ENCODE measurements at places on chromosomes 2 and 18.

GRCh38 chr18:78242254-78242643, 737.4 kb upstream of the SALL3 start:
- DNase-seq: no peak

GRCh38 chr2:237297421-237298150, 116.4 kb downstream of the COL6A3 start:
- DNase-seq: no peak

DNA sequence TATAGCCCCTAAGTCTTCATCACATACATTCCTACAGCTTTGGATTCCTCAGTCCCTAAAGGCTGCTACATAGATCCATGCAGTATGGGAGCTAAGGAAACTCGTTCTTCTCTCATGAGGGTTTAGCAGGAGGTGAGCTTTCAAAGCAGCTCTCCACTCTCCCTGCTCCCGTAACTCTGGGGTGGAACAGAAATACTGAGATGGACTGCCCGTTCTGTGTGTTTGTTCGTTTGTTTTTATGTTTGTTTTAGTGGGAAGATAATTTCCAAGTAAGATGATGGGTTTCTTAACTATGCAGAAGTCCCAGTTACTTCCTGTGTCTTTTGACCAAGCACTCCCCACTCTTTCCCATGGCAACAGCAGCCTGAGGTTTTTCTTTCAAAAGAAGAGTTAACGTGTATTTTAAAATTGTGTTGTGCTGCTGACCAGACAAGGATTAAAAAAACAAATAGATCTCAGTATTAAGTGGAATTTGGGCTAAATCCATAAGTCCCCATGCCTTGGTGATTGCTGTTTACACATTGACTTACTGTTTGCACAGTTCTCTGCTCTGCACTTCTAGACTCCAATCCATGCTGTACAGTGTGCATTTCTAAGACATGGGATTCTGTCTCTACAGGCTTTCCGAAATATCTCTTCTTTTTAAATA, 156.4 kb upstream of the SH3BP4 start:
- no peak for DNase-seq

GRCh38 chr18:80035997-80036396, 1.8 kb downstream of the RBFA start:
- peak; percentile 47 for DNase-seq

DNA sequence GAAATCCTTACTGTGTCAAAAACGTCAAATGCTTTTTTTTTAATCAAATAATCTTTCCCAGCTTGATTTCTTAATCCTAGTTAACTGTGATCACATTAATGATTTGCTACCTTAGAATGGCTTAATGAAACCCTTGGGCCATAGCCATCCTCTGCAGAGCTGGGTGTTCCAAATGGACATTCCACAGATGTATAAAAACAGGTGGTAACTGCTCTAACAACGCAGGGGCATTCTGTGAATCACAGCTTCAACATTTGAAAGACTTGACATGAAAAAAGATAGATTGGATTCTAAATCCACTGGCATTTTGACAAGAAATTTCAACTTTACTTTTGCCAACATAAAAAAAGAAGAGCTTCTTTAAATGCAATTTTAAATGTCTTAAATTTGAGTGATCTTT, 69.8 kb upstream of the RASGRP3 start:
- no peak for DNase-seq

GRCh38 chr2:101569886-101570520, 95.1 kb upstream of the RFX8 start:
- no peak for DNase-seq

DNA sequence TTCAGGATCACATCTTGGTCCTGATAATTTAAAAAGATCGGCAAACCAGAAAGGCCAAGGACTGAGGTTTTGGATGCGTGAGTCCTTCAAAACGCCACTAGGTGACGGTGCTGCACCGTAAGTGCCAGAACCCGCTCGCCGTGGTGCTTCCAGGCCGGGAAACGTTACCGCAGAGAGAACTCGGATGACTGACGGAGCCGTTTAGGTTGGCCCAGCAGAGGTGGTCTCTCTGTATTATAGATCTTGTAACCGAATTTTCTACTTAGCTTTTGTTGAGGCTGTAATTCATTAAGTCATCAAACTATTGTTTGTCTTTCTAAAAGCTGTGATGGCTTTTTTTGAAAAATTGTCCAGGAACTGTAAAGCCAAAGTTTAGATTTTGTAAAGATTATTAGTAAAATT, 39.8 kb upstream of the ADCYAP1 start:
- peak; percentile 76 for DNase-seq

GRCh38 chr2:196959734-196960338, 33.3 kb upstream of the PGAP1 start:
- no peak for DNase-seq

DNA sequence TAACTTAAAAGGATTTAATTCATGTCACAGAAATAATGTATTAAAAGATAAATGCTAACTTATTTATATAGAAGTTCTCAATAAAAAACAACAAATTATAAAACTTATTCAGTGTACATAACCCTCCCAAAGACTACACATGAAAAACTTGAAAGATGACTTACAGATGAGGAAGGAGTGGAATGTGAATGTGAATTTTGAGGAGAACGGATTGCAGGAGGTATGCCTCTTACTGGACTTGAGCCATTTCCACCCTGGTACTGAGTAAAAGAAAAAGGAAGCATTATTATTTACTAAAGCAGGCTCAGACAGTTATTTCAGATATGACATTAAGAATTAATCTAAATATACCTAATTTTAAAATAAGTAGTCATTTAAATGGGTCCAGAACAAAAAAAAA, 104.4 kb downstream of the TLK1 start:
- no peak for DNase-seq

DNA sequence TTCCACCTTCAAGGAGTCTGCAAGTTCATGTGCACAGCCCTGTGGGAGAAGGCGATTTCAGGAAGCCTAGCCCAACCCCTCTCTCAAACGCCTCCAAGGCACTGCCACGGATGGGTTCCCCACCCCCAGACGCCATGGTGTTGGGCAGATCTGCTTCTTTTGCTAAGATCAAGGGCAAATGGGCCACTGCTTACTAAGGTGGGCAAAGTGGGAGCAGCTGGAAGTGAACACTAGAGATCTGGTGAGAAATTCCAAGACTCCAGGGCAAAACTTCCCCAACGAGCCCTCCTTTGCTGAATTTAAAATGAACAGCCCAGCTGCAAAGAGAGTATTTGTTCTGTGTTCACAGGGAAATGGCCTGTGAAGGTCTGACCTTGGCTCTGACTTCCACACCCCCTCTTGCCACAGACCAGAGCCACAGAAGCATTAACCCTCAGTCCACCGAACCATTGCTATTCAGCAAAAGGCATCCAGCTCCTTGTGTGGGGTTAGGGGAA, 45.1 kb upstream of the ZBTB7C start:
- no peak for DNase-seq

DNA sequence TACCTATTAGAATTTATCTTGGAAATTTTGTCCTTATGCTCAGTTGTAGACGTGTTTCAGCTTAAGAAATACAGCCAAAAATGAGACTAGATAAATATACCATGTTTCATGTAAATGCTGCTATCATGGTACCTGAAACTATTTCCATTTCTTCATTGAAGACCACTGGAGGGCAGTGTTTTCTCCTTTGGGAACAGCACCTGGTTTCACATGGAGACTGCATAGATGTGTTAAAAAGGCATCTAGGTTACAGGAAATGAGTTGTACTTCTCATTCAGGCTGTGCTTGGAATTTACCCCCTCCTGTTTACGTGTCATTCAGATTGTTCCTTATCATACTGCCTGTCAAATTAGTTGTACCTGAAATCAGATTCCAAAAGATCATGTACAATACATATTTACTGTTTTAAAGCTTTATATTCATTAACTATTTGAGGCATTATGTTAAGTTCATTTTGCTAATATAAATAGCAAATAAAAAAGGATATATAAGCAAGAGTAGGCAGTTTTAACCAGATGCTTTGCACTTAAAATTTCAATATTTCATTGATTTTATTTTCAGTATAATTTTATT, 57.3 kb upstream of the PSMD14 start:
- peak; percentile 75 for DNase-seq

DNA sequence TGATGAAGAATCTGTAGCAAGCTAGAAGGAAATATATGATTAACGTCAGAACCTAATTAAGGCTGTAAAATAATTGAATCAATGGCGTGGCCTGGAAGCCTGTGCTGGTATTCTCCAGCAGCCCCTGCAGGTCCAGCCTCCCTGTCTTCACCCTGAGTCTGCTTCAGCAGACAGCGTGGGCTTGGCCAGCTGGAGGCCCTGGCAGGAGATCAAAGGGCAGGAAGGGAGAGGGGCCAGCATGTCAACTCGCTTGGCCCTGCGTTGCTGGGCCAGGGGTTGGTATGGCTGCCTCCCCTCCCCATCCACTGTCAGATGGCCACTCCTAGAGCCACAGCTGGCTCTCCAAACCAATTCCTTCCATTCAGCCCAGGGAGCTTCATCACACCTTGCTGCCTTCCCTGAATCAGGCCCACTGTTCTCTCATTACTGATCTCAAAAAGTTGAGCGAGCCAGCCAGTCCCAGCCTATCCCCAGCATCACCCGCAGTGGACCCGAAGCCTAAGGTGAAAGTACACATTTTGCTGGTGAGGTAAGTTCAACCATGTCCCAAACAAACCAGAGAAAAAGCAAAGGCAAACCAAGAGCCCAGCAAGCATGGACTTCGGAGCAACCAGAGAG, 228.4 kb upstream of the AGAP1 start:
- DNase-seq: no peak

DNA sequence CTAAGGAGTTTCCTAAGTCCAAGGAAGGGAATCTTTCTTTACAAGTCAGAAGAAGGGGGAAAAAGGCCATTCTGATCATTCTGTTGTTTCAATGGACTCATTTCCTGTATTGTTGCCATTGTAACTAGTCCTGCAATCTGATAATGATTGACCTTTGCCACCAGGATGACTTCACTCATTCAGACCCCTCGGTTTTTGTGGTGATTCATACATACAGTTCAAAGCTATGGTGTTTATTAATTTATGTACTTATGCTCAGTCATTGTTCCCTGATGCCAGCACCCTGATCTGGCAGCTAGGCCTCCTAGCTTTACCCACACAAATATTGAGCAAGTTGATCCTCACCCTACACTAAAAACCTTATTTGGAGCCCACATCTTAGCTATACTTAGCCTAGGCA, 57.6 kb upstream of the ZNF519 start:
- DNase-seq: peak; percentile 5

DNA sequence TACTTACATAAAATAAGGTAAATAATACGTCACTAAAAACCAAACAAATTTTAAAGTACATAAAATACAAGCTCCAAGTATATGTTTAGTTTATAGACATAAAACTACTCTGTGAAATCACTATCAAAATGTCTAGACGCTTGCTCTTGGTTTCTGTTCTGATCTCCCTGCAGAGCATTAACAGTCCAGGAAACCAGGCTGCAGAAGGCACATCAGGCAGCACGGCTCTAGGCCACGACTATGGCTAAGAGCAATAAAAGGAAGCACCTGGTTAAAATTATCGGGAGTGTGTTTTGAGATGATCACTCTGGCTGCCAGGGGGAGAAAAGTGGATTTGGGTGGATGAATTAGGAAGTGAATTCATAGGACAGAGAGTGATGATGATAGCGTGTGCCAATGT, 196.0 kb upstream of the SPHKAP start:
- DNase-seq: no peak

GRCh38 chr2:233917116-233917515, at the start of gene TRPM8:
TSS of gene TRPM8 (plus strand) at chr2:233917373. CDS start at chr2:233926538, 9,165 bp downstream.
- no peak for DNase-seq

DNA sequence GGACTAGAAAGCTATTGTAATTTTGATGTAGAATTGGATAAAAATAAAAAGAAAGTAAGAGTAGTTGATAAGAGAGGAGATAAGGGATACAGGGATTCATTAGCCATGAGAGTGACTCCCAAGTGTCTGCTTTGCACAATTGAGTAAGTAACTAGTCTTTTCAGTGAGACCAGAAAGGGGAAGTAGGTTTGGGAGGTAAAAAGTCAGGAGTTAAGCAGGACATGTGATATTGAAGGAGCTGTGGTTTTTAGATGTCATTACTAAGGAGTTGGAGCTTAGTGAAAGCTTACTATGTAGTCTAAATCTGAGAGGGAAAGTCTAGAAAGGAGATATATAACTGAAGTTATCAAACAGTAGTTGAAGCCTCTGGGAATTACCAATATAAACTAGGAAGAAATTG, 93.4 kb downstream of the SLC5A7 start:
- no peak for DNase-seq

DNA sequence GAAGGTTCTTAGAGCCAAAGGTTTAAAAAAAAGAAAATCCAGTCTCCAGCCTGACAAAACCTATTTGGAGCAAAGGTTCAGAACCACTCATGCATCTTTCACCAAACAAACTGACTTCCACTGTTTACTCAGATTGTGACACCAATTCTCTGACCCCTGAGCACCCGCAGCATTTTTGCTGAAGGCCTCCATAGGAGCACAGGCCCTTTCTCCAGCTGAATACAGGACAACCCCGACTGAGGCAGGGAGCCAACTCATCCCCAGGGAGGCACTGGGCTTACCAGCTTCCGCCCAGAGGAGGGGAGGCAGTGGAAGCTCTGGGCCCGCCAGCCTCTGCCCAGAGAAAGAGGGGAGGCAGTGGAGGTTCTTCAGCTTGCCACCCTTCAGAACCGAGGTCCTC, 51.0 kb upstream of the CNGA3 start:
- DNase-seq: no peak

DNA sequence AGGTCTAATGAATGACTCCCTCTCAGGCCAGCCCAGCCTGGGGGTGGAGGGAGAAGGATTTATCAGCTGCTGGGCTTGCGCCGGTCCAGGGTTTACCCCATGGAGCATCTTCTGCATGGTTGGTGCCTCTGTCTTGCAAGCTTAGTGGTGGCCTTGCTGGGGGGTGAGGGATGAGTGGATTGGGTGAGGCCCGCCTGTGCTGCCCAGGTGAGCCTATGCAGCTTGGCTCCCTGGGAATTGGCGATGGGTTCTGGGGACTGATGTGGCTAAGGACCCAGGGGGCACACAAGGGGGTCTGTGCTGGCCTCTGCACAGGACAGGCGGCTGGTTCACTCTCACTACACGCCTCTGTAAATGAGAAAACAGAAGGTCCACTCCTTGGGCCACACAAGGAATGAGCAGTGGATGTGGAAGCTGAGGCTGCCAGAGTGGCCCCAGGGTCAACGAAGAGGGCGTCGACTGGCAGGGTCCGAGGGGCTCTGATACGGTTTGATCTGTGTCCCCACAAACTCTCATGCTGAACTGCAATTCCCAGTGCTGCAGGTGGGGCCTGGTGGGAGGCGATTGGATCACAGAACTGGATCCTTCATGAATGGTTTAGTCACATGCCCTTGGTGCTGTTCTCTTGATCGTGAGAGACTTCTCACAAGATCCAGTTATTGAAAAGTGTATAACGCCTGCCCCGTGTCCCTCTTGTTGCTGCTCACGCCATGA, 151.6 kb upstream of the HDAC4 start:
- DNase-seq: no peak

Measured in hematopoietic multipotent progenitor cell treated with erythropoietin and hydrocortisone succinate and interleukin-3 and kit ligand, for 8 days (in vitro differentiated cells).